ENCODE measurements at places on chromosomes 7 and 10. TPM values are rescaled to one million over a fixed set of nuclear protein-coding genes. Genes with fewer than 3 reads are reported as not detected.

Gene MYPN
- polyA plus RNA-seq = 0.11 TPM

Gene TMEM176B
- polyA plus RNA-seq = 34.7 TPM

Gene FOXI2
- 0.25 TPM for polyA plus RNA-seq

Gene VSIR
- 51.8 TPM for polyA plus RNA-seq

Gene PAPOLB
- polyA plus RNA-seq = 0.02 TPM

Gene COBL
- polyA plus RNA-seq = 2.0 TPM

Gene ASZ1
- polyA plus RNA-seq = 0.09 TPM

Gene NOS3
- 3.0 TPM for polyA plus RNA-seq

Gene LRRD1
- polyA plus RNA-seq = 0.05 TPM

Gene DENND11
- 9.2 TPM for polyA plus RNA-seq

Gene PVRIG
- polyA plus RNA-seq = 30.7 TPM

Gene SPDYE9
- polyA plus RNA-seq = 0.07 TPM

Gene KCNH2
- polyA plus RNA-seq = 1.5 TPM

Gene CALHM2
- 13.8 TPM for polyA plus RNA-seq

Gene RARRES2
- 21.9 TPM for polyA plus RNA-seq

Gene DNA2
- polyA plus RNA-seq = 3.5 TPM

Gene SLC13A1
- polyA plus RNA-seq = 0.02 TPM

Gene PRTFDC1
- polyA plus RNA-seq = 6.1 TPM

Gene MSS51
- 4.1 TPM for polyA plus RNA-seq

Gene IDI1
- 44.6 TPM for polyA plus RNA-seq

Gene TRPV5
- polyA plus RNA-seq = 0.02 TPM

Gene ZNF316
- polyA plus RNA-seq = 40.3 TPM

Gene SEPHS1
- polyA plus RNA-seq = 33.2 TPM

Measured in thymus (tissue), 14 donors.